ENCODE measurements at places on chromosomes 12 and 14.

DNA sequence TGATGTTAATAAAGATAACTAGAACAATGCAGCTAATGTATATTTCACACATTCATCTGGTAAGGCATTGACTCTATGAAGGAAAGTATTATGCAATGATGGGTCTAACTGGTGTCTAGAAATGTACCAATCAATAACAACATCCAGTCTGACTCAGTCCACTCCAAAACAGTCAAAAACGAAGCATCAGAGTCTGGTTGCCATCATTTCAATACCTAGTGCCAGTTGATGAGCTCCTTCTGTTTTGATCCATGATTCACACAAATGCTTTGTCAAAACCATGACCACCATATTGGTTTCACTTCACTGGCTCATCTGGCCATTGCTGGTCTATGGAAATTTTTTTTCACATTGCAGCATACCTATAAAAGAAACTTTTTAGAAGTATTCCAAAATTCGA lies 747.2 kb upstream of the TMEM132C start:
- no peak for DNase-seq

DNA sequence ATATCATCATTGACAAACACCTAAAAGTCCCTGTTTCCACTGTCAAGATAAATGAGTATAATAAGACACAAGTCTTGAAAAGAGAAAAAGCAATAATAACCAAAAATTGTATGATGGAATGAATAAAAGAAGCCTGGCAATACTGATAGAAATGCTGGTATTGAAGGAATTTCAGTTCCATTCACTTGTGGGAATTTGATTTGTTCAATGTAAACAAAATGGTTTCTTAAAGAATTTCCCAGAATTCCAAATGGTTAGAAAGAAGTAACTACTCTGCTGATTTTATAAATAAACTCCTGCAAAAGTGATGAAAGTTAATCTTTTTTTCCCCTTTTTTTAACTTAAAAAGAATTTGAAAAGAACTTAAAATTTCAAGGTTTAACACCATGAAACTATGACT lies 129.9 kb upstream of the PDZRN4 start:
- no peak for DNase-seq

GRCh38 chr14:30738978-30739377 lies 116.9 kb downstream of the SCFD1 start:
- no peak for DNase-seq

DNA sequence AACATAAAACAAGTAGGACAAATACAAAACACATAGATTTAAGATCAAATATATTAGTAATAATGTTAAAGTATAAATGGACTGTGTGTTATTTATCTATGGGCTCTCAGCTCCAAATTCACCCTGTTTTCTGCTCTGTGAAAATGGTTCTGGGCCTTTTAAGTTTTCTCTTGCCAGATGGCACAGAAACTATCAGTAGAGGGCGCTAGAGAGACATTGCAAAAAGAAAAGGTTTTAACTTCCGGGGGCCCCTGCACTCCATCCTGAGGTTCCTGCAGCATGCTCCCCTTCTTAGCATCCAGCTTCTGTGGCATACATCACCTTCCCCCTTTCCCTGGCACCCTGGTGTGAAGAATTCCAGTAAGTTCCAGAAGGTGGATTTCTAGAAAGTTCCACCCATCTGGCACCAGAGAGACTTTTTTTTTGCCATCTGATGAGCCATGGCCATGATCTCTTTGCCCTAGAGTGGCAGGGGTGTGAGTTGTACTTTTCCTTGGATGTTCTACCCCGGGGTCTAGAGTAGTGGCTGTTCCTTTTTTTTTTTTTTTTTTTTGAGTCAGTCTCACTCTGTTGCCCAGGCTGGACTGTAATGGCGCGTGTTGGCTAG lies 29.3 kb downstream of the ZCRB1 start:
- DNase-seq = no peak

GRCh38 chr12:123941624-123942237 lies 30.9 kb downstream of the CCDC92 start:
- no peak for DNase-seq

GRCh38 chr14:77790566-77791224 lies 9.2 kb upstream of the ADCK1 start:
- no peak for DNase-seq

- no peak for DNase-seq
Observed at GRCh38 chr12:115405471-115405860, 721.5 kb upstream of the TBX3 start.

DNA sequence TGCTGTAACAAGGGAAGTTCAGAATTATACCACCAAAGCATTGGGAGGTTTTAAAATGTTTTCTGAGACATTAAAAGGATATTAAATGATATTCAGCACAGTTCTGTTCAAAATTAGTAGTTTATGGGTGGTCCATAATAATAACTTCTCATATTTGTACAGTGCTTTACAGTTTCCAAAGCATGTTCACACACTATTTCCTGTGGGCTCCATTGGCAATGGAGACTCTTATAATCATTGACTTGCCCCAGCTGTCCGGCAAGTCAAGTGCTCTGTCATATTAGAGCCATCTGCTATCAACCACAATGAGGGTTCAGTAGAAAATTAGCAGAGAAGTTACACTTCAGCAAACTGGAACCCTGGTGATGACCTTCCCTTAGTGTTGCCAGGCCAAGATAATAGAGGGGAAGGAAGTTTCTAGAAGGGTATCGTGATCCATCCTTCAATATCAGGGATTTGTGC lies 526.6 kb upstream of the CCDC196 start:
- no peak for DNase-seq

DNA sequence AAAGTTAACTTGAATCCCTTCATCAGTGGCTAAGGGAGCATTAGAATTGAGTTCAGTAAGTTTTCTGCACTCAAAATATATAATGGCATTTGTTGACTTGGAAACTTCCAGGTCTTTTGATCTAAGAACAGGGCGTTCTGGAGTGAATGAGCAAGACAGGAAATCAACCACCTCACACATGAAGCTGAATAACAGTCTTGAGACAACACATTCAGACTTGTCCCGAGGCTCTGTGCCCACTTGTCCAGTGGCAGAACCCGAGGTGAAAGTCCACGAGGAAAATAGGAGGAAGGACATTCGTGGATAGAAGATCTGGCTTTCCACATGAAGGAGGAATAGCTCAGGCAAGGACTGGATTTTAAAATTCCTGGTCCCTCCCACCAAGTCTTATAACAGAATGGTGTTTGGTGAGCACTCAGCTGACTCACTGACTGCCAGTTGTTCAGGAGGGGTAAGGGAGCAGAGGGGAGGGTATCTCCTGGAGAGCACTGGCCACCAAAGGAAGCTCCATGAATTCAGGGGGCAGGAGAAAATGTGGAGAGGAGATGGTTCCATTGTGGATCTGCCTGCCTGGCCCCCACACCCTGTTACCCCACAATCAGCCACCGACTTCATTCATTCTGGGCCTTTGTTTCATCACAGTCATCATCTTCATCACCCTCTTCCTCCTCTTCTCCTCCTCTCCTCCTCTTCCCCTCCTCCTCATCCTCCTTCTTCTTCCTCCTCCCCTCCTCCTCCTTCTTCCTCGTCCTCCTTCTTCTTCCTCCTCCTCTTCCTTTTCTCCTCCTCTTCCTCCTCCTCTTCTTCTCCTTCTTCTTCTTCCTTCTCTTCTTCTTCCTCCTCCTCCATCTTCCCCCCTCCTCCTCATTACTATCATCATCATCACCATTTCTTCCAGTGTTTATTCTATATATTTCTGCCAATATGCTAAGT lies 620.1 kb downstream of the MED13L start:
- DNase-seq = peak; percentile 27

DNA sequence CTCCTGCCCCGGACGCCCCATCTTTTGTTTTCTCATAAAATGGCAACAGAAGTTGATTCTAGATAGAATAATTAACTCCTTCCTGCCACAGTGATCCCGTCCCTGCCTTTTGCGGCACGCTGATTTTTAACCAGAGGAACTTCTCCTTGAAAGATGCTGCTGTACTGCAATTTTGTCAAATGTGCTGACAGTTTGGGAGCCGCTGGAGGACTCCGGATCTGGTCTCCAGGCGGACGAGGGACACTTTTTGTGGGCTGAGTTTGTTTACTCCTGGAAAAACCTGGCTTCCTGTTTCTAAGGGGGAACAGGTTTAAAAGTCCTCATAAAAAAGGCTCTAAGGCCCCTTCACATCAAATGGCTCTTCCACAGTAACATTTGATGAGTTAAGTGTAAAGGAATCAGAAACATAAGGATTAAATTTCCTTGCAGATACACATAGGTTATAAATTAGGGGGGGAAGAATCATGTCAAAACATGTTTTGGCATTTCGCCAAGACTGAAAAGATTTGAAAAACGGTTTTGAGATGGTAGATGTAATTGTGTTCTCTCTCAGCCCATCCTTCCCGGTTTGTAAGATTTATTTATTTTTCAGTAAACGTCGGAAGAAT lies 15.5 kb downstream of the FZD10 start:
- DNase-seq = no peak

DNA sequence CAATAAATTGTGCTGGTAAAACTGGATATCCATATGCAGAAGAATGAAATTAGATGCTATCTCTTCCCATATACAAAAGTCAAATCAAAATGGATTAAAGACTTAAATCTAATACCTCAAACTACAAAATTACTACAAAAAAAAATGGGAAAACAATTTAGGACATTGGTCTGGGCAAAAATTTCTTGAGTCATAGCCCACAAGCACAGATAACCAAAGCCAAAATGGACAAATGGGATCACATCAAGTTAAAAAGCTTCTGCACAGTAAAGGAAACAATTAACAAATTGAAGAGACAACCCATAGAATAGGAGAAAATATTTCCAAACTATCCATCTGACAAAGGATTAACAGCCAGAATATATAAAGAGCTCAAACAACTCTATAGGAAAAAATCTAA lies 264.6 kb downstream of the NUAK1 start:
- DNase-seq = no peak

GRCh38 chr12:26378711-26379110 lies 183.3 kb downstream of the SSPN start:
- no peak for DNase-seq

- no peak for DNase-seq
Observed at GRCh38 chr12:2733493-2734355, 61.0 kb upstream of the FKBP4 start.

DNA sequence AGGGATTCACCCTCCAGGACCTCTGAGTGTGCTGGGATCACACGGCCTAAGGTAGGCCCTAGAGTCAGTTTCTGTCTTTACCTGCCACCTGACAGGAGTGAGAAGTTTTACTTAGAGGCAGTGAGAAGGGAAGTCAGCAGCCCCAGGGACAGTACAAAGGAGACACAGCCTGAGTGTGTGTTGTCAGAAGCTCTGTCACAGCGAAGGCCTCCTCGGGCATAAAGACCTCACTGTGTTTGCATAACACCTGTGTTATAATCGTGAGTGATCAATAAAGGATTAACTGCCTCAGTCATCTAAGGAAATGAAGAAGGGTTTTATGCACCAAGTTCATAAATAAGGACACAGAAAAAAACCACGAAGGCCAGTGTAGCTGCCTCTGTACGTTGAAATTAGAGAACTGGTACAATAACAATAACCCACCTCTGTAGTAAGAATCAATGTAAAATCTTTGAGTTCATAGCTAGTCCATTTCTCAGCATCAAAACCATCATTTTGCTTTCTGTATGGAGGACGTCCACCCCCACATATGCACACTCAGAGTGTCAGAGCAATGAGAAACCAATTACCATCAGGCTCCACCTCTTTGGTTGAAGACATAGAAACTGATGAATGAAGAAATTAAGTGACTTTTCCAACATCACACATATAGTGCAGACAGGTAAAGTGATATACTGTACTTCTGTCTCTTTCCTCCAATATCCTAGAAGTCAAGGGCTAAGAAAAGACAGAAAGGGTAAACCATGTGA lies 159.3 kb downstream of the DAD1 start:
- DNase-seq = no peak

DNA sequence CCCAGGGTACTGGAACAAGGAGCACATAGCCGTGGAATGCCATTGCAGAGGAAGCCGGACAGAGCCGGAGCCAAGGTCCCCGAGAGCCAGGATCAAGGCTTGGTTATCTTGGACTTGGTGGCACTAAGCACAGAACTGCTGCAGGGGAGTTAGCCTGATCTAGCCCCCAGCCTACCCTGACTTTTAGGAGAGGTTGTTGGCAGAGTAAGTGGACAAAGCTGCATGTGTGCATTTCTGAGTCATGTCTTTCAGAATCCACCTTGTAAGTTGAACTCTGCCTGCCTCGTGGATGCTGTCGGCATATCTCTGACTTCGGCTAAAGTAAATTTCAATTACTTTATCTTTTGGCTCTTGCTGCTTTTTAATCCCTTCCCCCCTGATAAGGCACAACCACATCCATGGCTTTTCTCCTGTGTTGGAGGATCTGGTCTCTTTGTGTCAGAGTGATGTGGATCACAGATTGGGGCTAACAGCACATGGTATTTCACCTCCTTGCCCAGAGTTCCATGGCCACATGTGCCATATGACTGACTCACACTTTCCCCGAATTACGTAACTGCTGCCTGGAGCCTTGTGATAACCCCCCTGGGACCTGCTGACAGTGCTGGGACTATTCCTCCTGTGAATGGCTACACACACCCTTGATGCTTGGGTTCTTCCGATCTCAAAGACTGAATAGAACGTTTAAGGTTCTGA lies 240.3 kb downstream of the EMP1 start:
- peak; percentile 56 for DNase-seq

All from M059J (cell line).